ENCODE measurements at places on chromosomes 16 and 17.

DNA sequence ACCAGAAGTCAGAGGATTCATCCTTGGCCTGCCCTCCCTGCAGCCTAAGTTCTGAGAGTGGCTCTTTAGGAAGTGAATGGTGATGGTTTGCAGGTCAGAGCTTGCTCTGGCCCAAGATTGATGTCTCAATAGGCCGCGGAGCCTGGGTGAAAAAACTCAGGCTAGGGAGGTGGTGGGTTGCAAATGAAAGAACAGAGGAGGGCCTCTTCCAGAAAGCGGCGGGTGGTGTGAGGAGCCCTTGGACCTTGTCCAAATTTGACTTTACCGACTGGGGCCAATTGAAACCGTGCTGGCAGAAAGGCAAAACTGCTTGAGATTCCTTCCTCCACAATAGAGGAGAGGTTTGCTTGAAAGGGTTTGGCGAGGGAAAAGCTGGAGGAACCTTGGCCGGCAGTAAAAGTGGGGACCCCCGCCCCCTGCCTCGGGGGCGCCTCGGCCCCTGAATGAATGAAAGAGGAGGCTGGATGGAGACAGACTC, 331.3 kb downstream of the SEC14L1 start:
- DNase-seq = no peak

- no peak for DNase-seq
Measured at GRCh38 chr16:2284001-2284770, 16.3 kb upstream of the RNPS1 start.

DNA sequence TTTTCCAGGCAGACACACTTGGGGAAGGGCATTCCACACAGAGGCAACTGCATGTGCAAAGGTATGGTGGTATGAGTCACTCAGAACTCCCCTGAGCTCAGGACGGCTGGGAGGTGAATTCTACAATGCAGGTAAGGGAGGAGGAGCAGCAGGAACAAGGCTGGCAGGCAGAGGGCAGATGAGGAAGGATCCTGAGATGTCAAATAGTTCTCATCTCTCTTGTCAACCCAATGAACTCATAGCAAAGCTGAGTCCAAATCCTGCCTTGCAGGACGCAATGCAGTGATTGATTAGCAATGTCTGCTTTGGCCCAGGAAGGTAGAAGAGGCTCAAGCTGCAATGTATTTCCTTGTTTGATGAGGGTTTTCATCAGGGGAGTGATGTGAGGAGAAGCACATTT, 243.5 kb downstream of the XYLT1 start:
- DNase-seq = no peak

DNA sequence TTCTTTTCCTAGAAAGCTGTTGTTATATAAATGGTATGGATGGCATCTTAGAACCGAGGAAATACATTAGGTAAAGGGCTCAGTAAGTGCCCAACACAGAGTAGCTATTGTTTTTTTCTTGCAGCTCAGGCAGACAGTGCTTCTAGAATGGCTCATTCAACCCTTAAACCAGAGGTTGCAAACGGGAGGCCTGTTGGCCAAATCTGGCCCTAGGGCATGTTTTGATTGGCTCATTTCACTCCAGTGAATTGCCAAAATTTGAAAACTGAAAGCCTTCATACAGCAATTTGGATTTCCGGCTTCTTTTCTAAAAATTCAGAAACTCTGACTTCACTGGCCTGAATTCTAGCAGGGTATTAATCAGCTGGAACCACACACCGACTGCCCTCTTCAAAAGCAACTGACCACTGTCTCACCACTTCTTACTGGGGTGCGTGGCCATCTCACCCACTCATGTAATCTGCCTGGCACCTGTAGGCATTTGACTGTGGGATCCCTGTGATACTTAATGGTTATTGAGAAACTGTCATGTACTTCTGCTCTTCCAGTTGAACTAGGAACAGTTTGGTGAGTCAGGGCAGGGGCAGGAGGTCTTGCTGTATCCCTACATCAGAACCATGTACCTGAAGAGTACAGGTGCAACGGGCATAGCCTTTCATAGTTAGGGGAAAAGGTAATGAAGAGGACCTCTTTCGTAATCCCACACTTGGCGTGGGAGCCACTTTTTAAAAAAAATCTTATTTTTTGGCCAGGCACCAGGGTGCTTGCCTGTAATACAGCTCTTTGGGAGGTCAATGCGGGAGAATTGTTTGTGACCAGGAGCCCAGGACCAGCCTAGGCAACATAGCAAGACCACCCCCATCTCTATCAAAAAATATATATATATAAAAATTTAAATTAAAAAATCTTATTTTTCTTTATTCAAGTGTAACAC, 53.6 kb upstream of the SCNN1B start:
- DNase-seq = no peak

DNA sequence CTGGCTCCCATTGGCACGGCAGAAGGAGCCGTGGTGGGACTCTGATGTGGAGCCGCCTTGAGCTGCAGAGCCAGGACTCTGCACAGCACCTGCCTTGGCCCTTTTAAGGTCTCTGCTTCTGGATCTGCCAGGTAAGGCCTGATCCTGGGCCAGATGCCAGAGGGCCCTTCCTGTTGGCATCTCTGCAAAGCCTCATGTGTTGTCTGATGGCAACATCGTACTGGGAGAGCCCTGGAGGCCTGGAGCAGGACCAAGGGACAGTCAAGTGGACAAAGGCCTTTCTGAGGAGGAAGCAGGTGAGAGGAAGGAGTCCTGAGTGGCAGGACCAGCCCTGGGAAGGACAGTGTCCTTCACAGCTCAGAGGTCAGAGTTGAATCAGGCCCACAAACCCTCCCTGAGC, 26.1 kb downstream of the SOCS1 start:
- DNase-seq = no peak

- no peak for DNase-seq
Measured at GRCh38 chr17:57861000-57861789, 11.4 kb upstream of the MRPS23 start.

GRCh38 chr17:69828087-69828486, 246.9 kb upstream of the KCNJ16 start:
- DNase-seq = no peak

- DNase-seq = no peak
Measured at GRCh38 chr16:28218109-28218508, 6.3 kb upstream of the XPO6 start.

GRCh38 chr17:28811651-28812090, 30.9 kb downstream of the FAM222B start:
- DNase-seq = no peak

DNA sequence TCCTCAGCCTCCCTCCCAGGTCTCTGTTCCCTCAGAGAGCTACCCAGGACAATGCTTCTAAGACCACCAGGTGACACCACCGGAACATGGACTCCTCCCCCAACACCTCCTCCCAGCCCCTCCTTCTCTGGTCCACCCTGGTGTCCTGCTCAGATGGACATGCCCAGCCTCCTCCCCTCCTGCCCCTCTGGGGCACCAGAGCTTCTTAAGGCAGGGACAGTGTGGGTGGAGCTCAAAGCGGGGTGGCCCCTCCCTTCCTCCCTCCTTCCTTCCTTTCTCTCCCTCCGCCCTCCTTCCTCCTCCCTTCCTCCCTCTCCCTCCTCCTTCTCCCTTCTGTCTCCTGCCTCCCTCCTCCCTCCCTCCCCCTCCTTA, 22.7 kb downstream of the TRPV3 start:
- no peak for DNase-seq

GRCh38 chr17:51197754-51198153, 31.5 kb downstream of the NME2 start:
- no peak for DNase-seq

DNA sequence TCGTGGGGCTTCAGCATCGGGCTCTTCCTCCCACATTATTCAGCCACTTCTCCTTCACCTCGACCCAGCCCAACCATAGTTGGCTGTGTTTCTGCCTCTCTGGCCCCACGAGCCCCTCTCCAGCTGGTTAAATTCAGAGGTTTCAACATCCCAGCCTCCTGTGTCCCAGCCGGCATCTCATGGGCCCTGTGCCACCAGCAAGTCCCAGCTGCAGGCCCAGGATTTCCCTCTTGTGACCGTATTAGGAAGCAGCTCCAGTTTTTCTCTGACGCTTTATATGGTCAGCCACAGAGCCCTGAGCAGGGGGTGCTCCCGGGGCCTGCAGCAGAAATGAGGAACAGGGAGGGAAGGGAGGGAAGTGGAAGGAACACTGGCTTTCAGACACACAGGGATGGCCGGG, 27.4 kb downstream of the MYH11 start:
- no peak for DNase-seq

DNA sequence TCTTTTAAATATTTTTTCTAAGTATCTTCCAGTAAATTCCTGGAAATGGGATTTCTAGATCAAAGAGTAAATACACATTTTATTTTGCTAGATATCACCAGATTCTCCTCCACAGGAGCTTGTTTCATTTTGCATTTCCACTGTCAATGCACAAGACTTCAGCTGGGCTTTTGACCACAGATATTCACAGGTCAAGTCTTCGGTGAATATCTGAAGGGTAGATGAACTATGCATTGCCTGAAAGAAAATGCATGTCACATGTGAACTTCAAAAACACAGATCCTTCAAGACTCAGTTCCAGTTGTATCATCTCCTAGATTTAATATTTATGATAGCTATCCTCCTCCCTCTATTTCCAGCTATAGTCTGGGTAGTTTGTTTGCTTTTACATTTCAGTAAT, 963.6 kb upstream of the GOT2 start:
- DNase-seq = no peak

- DNase-seq = no peak
Measured at GRCh38 chr16:83969771-83970429, 1.9 kb downstream of the NECAB2 start.

DNA sequence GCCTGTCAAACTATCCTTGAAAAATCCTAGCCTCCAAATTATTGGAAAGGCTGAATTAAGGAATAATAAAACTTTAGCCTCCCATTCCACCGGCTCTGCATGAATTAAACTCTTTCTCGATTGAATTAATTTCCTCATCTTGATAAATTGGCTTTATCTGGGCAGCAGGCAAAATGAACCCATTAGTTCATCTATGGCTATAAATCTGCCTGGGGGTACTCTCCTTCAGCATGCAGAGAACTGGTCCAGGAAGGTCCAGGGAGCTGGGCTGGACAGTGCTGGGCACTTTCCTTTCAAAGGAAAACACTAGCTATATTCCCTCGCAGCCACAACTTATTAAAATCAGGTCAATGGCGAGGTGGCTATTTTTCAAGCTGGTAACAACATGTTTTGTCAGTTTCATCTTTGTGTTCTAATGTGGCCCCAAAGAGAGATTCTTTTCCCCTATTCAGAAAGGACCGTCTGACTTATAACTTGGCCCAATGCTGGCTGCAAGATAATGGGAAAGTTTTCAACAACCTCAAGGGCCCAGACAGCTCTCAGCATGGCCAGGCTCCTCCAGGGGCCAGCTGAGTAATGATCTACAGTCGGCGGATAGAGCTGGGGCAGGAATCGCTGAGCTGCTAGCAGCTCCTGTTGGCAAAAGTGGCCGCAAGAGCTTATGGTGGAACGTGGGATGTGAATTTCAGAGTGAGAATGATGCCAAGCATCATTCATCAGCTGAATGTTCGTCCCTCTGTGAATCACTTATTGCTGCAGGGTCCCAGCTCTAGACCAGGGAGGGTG, 326.9 kb downstream of the SLC39A11 start:
- DNase-seq = no peak

GRCh38 chr17:41510251-41511065, 5.0 kb upstream of the KRT13 start:
- no peak for DNase-seq

DNA sequence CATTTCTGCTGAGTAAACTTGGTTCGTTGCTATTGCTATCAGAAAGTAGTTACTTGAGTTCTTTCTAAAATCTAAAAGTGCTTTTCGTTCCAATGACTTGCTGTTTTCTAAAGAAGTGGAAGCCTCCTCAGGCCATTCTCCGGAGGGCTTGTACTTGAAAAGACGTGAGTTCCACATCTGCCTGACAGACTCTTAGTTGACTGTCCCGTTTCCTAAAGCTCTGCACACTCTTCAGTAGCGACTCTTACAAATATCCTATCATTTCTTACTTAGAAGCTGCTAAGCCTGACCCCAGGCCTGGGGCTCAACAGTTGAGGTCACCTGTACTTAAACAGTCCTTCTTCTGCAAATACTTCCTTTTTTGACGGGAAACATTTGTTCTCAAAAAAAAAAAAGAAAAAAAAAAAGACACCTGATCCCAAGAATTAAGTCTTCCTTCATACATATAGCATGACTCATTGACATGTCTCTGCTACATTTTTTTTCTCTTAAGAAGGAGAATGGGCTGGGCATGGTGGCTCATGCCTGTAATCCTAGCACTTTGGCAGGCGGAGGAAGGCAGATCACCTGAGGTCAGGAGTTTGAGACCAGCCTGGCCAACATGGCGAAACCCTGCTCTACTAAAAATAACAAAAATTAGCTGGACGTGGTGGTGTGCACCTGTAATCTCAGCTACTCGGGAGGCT, 61.5 kb downstream of the DHRS7C start:
- DNase-seq = no peak

DNA sequence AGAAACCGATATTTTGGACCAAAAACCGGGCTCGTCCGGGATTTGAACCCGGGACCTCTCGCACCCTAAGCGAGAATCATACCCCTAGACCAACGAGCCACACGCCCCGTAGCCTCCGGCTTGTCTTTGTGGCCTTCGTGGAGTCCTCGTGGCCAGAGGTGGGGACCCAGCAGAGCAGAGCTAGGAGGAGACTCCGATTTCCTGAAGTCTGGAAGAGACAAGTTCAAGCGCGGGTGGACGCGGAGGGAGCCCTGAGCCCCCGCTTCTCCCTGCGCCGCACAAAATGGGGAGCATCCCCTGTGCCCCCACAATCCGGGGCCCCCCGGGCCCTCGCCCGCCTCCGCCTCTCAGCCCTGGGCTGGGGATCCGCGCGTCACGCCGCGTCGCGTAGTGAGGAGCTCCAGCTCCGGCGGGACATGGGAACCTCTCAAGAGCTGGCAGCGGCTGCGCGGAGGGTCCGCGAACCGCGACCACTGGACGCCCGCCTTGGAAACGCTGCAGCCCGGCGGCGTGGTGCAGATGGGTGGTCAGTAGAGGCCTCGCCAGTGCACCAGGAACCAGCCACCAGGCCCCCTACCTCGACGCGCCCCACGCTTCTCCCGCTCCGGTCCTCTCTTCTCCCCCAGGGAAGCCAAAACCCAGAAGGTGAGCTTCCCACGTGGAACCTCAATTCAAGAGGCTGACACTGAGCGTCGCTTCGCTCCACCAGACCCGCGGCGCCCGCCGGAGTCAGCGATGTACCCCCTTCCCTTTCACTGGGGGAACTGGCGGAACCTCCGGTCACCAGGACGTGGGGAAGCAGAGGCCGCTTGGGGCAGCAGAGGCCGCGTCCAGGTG, 5.2 kb upstream of the OR1F1 start:
- DNase-seq = peak; percentile 75

DNA sequence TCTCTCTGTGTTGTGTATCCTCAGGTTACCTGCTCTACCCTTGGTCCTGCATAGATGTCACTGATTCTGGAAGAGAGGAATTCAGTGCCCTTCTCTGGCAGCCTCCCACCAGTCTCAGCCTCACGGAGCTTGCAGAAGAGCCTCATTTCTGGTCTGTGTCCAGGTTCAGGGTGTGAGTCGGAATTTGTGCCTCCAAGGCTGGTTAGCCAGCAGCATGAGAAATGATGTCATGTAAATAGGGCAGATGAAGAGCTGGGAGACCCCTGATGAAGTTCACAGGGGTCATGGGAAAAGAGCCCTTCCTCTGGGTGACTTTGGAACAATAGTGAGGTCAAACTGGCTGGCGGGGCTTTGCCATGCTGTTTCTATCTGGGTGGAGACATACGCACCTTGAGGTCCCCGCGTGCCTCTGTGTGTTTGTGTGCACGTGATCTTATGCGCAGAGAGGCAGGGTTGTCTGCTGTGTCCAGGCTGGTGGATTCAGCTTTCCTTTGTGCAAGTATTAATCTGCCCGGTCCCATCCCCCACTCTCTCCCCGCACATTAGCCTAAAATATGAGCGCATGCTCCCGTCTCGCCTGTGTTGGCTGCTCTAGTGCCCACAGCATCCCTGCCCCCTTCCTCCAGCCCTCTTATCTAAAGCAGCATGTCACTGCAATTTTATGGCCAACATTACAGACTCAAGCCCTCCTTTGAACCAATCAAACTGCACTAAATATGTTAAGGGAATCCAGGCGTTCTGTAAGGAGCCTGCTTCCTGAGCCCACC, 256.3 kb upstream of the ZFHX3 start:
- no peak for DNase-seq
